Stomach (tissue), 19 donors: ENCODE measurements at places on chromosomes 3 and 15.

- no peak for DNase-seq
These were observed 19.1 kb downstream of the LRRC31 start for GRCh38 chr3:169850618-169851017.

GRCh38 chr3:192207239-192207638, 520.1 kb downstream of the FGF12 start:
- DNase-seq, result no peak

GRCh38 chr3:111548092-111548491, 6.1 kb downstream of the CD96 start:
- DNase-seq, result no peak

DNA sequence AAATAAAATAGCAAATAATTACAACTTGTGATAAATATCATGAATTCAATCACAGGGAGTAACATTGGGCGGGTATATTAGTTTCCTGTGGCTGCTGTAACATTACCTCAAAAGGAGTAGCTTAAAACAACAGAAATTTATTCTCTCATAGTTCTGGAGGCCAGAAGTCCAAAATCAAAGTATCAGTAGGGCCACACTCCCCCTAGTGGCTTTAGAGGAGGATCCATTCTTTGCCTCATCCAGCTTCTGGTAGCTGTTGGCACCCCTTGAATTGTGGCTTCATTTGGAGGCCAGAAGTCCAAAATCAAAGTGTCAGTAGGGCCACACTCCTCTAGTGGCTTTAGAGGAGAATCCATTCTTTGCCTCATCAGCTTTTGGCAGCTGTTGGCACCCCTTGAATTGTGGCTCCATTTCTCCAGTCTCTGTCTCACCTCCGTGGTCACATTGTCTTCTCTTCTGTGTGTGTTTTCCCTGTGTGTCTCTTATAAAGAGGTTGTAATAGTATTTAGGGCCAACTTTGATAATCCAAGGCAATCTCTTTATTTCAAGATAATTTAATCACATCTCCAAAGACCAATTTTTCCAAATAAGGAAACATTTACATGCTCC, 3.1 kb upstream of the CFAP20DC start:
- DNase-seq, result peak; percentile 40

DNA sequence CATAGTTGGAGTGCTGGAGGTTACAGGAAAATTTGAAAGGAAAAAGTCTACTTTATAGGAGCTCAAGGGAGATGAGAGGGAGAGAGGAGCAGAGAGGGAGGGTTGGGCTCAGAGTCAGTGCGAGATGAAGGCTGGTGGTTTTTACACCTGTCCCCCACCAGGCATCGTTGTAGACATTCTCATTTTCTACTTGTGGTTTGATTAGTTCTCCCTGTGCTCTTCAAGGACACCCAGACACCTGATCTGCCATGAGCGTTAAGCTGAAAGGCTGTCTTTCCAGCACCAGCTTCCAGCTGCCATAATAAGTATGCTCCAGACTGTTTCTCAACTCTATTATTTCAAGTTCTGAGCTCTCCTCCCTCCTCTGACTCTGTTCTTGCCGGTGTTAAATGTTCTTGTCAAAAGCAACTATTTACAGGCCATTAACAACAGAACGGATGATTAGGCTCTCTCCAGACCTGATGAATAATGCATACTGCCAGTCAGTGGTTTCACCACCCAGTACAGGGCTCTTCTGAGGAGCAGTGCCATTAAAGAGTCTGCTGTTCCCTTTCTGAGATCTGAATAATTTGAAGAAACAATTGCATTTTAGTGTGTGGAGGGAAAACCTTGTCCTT, 514.6 kb upstream of the MCTP2 start:
- no peak for DNase-seq

GRCh38 chr3:140933109-140933508, 8.5 kb upstream of the SLC25A36 start:
- DNase-seq, result no peak

DNA sequence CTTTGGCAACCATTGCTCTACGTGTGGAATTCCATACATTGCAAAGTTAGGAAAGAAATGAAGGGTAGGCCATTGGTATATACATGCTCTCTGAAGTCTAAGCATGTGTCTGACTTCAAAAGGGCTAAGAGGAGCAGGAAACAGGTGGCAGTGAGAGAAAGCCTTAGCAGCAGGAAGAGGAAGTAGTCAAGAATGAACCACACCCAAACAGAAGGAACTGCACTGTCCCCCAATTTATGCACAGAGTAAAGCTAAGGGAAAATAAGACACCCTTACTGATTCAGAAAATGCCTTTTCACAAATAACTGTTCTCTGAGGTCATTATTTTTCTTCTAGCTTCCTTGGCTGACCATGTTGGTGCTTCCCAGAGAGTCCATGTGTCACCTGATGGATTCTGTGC, 575.4 kb downstream of the NTRK3 start:
- no peak for DNase-seq

- no peak for DNase-seq
These were observed 3.3 kb downstream of the RFX7 start for GRCh38 chr15:56240390-56240789.

DNA sequence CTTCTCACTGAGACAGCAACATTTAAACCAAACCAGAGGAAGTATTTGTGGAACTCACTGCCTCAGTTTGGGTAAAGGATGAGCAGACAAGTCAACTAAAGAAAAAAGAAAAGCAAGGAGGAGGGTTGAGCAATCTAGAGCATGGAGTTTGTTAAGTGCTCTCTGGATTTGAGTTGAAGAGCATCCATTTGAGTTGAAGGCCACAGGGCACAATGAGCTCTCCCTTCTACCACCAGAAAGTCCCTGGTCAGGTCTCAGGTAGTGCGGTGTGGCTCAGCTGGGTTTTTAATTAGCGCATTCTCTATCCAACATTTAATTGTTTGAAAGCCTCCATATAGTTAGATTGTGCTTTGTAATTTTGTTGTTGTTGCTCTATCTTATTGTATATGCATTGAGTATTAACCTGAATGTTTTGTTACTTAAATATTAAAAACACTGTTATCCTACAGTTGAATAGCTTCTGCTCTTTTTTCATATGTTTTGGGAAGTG, 23.3 kb downstream of the CLDN18 start:
- DNase-seq, result no peak

DNA sequence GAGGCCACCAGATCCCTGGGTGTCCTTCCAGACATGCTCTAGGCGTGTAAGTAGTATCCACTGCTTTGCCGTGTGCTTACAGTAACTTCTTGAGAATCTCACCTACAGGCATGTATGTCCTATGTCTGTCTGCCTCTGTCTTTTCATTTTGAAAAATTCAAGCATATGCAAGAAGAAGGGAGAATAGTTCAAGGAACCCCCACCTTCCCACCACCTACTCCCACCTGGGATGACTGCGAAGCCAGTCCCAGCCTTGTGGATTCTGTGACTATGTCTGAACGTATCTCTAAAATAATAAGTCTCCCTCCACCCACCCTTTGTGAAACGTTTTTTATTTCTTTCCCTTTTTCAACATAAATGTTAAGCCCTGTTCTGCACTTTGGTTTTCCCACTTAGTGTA, 15.0 kb downstream of the CHST13 start:
- DNase-seq, result no peak

DNA sequence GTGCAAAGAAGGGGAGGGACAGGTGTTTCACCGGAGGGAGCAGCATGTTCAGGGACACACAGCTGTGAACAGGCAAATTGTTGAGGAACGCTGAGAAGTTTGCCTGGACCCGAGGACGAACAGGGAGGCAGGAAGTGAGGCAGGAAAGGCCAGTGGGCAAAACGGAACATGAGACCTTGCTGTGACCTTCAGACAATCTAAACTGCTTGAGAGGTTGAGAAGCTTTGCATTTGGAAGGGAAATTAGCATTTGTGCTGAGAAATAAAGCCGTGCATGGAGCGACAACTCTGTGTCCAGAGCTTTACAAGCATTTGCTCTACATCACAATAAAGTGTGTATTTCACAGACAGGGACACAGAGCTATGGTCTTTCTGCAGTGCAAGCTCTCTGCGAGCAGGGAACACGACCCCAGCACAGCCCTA, 47.9 kb downstream of the CDC25A start:
- DNase-seq, result no peak

DNA sequence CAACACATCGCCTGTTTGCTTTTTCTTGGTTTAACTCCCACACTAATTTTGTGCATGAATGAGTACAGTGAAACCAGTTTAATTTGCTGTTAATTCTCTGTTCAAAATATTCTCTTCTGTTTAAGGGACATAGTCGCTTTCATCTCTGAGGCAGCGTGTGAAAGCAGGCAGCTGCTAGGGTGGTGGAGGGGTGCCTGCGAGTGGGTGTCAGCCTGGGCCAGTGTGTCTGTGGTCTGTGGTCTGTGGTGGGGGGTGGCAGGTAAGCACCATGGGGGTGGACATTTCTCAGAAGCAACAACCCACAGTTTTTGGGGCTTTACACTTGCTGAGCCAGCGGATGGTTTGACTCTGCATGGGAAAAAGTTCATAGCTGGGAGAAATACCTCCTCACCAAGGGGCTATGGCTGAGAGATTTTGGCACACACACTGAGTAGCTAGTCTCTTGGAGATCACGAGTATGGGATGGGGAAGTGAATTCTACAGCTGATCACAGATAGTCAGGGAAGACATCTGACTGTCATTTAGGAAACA, 109.2 kb downstream of the EPHB1 start:
- DNase-seq, result no peak

- DNase-seq, result no peak
These were observed 392.8 kb downstream of the RSL24D1 start for GRCh38 chr15:54803987-54804386.

GRCh38 chr3:169879845-169880575, 10.3 kb upstream of the LRRC31 start:
- DNase-seq, result no peak
